ENCODE measurements at places on chromosomes 3 and 15.

DNA sequence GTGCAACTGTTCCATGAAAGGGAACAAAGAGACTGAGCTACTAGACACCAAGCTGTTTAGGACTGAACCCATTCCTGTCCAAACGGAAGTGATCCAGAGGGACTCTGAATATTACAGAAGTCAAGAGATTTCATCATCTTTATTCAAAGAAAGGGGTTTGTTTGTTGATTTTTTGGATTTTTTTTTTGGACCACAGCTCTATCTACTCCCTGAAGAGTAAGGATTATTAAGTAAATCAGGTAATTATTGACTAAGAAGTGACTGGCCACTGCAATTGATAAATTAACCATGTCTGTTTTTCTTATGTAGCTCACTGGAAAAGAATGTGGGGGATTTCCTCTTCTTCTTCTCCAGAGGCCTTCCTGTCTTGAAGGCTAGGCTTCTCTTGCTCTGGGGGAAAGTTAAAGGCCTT lies 146.6 kb upstream of the TPM1 start:
- no peak for DNase-seq

- DNase-seq, result no peak
These were observed 7.0 kb downstream of the TMEM40 start for GRCh38 chr3:12752102-12752501.

GRCh38 chr3:123058505-123058904 lies 8.3 kb upstream of the PDIA5 start:
- no peak for DNase-seq

DNA sequence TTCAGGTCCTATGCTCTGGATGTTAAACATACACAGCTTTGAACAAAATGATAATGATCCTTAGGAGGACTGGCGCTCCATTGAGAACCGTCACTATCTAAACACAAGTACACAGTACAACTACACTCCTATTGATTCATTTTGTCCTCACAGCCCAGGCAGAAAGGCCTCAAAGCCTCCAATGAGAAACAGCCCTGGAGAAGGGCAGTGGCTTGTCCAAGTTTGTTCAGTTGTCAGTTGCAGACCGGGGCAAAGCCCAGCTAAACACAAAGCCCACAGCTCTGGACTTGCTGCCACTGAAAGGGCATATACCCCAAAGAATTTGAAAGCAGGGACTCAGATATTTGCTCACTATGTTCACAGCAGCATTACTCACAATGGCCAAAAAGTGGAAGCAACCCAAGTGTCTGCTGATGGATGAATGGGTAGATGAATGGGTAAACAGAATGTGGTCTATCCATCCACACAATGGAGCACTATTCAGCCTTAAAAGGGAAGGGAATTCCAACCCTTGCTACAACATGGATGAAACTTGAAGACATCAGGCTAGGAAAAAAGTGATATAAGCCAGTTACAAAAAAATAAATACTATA lies 34.7 kb downstream of the NUP210 start:
- no peak for DNase-seq

Measured in AG09309 (cell line).